ENCODE measurements at places on chromosomes 3 and 15.

- no peak for DNase-seq
Measured at GRCh38 chr15:83940136-83940535, 286.2 kb downstream of the ADAMTSL3 start.

DNA sequence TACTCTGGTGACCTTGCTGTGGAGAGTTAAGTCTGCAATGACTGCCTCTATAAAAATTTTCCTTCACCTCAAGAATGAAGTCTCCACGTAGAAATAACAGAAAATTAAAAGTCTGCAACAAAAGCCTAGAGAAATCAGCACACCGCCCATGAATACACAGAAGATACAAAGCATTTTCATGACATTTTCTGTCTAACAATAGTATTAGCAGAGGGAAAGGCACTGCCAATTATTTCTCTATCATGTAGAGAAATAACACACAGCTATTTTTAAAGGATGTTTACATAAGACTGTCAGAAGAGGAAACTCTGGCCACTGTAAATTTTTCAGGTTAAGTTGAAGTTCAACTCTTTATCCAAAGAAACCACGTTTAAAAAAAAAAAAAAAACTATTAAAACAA, 80.8 kb downstream of the GSK3B start:
- no peak for DNase-seq

GRCh38 chr3:78974181-78974790, 793.5 kb downstream of the ROBO1 start:
- no peak for DNase-seq

GRCh38 chr15:77305953-77306352, 114.0 kb downstream of the PEAK1 start:
- no peak for DNase-seq

- no peak for DNase-seq
Measured at GRCh38 chr3:194061421-194062030, 74.4 kb upstream of the HES1 start.

- no peak for DNase-seq
Measured at GRCh38 chr3:159667261-159667660, 321.4 kb upstream of the IL12A start.

DNA sequence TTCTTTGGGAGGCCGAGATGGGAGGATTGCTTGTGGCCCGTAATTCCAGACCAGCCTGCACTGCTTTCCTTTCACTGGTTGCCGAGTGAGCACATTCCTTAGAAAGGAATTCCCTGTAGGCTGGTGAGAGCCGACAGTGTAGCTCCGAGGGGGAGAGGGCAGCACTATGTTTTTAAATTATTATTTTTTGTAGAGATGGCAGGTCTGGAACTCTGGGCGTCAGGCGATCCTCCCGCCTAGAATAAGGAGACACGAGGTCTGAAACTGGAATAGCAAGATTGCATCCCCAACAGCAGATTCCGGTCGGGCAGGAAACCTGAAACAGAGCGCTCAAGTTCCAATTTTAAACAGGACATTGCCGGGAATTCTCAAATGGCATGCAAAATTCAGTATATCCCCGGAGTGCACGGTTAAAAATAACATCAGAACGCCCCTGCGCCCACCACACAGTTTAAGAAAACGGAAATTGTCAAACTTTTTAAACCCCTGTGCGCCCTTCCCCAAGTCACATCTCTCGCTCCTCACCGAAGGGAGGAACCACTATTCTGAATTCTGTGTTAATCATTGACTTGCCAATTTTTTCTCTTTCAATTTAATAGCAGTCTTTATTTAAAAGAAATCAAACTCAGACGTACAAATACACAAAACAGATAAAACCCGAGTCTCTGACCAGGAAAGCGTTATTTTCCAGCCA, 643 bp upstream of the RNU5B-1 start:
- DNase-seq, result peak; percentile 41

- DNase-seq, result no peak
Measured at GRCh38 chr3:101253396-101253795, 67.0 kb downstream of the IMPG2 start.

GRCh38 chr3:150172356-150172755, 201.7 kb upstream of the PFN2 start:
- DNase-seq, result no peak

DNA sequence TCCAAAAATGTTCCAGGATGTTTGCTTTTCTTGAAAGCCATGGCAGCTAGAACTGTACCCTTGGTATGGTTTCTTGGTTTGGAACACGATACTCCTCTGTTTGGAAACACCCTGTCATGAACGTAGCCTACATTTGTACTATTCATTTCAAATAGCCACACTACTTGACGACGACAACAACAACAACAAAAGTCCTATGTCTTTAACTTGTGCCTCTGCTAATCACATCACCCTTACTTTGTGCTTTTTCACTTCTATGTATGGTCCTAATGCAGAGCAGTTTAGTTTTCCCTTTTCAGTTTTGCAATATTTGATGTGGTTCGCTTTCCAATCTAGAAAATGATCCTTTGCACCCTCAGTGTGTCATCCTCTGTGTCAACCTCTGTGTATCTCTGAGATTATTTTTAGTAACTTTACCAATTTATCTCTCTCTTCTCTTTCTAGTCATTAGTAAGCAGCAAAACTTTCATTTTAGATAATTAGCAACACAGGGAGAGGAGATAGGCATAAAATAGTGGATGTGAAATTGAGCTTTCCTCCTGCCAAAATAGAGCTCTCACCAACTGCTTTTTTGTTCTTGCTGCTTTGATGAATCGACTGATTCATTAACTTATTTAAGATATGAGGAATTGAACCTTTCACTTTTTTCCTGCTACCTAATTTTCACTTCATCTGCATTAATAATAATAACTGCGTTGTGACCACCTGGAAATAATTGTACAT, 44.1 kb upstream of the TP63 start:
- DNase-seq, result no peak

GRCh38 chr3:83460052-83460451, 1498.7 kb upstream of the CADM2 start:
- DNase-seq, result no peak

DNA sequence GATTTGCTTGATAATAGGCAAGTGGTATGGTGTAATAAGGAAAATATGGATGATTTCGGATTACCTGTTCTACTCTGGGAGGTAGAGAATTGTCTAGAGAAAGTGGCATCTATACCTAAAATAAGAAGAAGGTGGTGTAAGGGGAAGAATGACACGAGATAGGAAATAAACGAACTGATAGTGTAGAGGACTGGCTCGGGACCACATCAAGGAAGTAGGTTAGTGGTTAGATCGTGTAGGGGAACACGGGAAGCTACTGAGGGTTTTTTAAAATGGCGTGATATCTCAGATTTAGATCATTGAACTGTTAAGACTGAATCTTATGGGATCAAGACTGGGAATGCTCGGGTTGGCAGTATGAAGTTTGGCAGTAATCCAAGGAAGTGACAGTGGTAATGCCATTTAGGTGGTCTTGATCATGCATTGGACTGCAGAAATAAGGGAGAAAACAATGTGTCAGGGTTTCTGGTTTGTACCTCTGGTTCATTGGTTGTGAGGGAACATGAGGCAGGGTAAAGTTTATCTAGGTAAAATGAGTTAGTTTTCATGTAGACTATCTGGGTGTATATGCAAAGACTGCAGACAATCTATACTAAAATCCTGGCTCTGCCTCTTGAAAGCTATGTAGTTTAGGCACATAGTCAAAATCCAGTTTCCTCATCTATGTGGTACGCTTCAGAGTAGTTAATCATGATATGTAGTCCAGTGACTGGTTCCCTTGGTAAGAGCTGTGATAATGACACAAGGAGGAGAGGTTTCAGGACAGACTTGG, 7.4 kb downstream of the RPL14 start:
- no peak for DNase-seq

- no peak for DNase-seq
Measured at GRCh38 chr3:81198756-81199155, 562.7 kb downstream of the GBE1 start.

DNA sequence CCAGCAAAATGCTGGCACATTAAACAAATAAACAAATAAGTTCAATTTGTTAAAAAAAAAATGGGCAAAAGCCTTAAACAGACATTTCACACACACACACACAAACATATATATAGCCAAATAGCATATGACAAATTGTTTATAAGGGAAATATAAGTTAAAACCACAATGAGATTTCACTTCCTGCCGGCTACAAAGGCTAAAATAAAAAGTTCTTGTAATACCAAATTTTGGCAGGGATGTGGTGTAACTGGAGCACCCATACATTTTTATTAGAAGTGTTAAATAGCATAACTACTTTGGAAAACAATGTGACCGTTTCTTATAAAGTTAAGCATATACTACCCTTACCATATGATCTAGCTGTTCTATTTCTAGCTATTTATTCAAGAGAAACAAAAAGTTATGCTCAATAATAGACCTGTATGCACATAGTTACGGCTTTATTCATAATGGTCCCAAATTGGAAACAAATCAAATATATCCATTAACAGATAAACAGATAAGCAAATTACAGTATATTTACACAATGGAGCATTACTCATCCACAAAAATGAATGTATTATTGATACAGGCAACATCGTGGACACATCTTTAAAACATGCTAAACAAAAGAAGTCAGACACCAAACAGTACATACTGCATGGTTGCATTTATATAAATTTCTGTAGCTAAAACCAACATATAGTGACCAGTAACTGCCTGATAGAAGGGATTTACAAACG, 93.9 kb downstream of the EOMES start:
- no peak for DNase-seq

DNA sequence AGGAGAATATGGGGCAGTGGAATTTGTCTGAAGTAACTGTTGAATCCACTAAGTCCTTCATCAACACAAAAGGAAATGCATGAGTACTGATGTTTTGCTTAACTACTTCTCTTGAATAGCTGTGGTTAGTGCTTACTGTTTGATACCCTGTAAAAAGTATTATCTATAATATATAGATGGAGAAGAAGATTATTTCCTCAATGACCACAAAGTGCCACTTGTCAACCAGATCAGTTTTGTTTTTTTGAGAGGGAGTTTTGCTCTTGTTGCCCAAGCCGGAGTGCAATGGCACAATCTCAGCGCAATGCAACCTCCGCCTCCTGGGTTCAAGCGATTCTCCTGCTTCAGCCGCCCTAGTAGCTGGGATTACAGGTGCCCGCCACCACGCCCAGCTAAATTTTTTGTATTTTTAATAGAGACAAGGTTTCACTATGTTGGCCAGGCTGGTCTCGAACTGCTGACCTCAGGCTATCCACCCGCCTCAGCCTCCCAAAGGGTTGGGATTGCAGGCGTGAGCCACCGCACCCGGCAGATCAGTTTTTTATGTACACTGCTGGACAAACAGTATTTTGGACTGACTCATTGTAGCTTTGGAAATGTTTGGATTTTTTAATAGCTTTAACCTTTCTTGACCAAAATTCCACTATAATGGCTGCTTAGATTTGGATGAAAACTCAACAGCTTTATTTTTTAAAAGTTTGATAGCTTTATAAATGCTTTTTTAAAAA, 1.5 kb upstream of the RPLP1 start:
- DNase-seq, result no peak

DNA sequence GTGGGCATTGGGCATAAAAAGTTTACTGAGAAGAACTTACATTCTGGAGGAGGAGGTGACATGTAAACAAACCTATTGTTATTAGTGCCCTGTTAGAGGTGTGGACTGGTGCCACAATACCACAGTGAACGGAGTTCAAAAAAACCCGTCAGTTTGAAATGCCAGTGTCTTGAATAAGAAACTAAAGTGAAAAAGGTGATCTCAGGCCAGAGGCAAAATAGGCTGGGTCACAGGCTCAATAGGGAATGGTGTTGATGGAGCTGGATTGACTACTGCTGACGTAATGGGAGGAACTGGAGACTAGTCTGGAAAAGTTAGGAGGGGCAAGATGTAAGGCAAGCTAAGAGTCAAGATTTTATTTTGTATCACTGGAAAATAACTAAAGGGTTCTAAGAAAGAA, 1.6 kb upstream of the DCBLD2 start:
- no peak for DNase-seq

DNA sequence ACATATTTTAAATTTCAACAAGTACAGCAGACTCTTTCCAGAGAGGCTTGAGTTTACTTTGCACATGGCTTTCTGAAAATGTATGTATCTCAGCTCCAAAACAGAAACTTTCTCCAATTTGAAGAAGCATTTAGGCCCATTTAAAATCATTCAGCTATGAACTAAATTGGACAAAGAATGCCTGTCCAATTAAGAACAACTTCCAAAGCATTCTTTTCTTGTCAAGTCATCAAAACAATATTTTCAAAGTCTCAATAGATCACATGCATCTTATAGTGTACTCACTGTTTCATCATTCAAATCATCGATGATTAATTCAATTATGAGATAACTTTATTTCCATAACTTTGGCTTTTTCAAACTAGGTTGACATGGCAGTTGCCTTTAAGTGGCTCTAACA, 95.2 kb downstream of the KBTBD8 start:
- DNase-seq, result no peak

DNA sequence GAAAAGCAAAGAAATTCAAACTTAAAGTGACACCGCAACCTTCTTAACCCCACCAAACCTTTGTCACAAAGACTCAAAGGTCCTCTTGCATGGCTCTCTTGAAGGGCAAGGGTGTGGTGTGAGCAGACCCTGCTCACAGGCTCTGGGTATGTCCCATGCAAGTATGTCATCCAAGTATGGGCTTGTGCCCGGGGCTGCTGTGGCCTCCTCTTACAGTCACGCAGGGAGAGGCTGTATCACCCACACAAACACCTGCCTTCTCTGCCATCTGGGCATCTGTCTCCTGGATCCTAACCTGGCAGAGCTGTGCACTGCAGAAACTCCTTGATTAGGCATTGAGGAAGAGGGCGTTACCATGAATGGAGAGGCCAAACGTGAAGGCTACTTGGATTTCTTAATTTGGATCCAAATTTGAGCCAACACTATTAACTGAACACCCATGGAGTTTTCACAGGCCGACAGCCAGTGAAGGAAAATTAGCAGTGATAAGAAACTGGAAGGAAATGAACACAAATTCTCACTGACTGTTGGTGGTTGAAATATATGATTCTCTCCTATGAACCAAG, 146.6 kb downstream of the DUT start:
- DNase-seq, result no peak

- DNase-seq, result no peak
Measured at GRCh38 chr15:90343302-90343790, 8.7 kb upstream of the ZNF774 start.

Measured in Peyer's patch (tissue), 4 donors.